Uterus (tissue), 4 donors: ENCODE measurements at places on chromosomes 7 and 10. TPM values are rescaled to one million over a fixed set of nuclear protein-coding genes. Genes with fewer than 3 reads are reported as not detected.

DNA sequence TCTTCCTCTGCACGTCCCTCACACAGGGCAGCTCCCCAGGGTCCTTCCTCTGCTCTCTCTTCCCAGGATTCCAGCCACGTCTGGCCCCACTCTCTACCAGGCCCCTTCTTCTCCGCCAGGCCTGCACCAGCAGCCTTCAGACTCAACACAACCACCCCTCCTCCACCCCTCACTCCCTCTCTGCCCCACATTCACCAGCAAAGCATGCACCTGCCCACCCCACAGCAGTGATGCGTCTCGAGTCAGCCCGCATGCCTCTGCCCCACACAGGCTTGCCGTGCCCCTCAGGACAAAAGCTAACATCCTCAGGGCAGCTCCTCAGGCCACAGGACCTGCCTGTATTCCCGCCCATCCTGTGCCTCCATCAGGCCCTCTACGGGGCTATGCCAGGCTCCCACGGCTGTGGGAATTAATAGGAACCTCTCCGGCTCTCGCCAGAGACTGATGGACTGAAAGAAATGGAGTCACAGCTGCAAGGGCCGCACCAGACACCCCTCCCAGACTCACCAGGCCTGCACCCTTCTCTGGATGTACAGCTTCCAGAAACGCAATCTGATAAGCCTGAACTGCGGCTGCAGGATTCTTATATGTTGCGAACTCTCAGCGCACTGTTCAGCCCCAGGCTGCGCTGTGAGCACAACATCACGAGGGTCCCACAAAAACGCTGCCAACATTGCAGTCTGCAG is 100.1 kb downstream of the CYTH3 start:
- DNase-seq: no peak
- no peak overlapping the region for H3K27ac ChIP-seq
- no peaks in the 10 kb centered on the region for H3K36me3 ChIP-seq
- no peaks in the 10 kb centered on the region for H3K4me1 ChIP-seq

Gene CD36
- 186 TPM for total RNA-seq

Gene NOC3L
- 25.2 TPM for total RNA-seq

GRCh38 chr10:111077785-111078504 is 1.1 kb downstream of the ADRA2A start:
- no peak for DNase-seq
- H3K36me3 ChIP-seq: no peaks in the 10 kb centered on the region
- H3K4me1 ChIP-seq: peaks cover 7% of the 10 kb centered on the region
- H3K27ac ChIP-seq: peak overlapping the region; percentile 34

DNA sequence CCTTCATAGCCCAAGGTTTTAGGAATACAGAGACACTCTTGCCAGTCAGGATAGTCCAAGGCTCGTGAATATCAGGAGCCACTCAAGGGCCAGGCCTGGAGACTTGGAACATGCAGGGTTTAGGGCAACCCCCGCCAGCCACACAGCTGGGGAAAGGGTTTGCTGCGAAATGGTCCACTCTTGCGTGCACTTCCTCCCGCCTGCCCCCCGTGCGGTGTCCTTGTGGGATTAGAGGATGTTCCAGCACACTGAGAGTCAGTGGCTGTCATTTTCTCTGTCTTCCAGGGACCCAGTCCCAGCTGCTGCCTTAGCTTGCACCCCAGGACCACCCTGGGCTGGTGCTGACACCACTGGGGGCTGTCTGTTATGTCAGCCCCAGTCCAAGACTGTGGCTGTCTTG is 38.5 kb downstream of the POR start:
- H3K4me1 ChIP-seq: no peaks in the 10 kb centered on the region
- no peak for DNase-seq
- H3K27ac ChIP-seq: no peak overlapping the region
- H3K4me3 ChIP-seq: no peak overlapping the region

DNA sequence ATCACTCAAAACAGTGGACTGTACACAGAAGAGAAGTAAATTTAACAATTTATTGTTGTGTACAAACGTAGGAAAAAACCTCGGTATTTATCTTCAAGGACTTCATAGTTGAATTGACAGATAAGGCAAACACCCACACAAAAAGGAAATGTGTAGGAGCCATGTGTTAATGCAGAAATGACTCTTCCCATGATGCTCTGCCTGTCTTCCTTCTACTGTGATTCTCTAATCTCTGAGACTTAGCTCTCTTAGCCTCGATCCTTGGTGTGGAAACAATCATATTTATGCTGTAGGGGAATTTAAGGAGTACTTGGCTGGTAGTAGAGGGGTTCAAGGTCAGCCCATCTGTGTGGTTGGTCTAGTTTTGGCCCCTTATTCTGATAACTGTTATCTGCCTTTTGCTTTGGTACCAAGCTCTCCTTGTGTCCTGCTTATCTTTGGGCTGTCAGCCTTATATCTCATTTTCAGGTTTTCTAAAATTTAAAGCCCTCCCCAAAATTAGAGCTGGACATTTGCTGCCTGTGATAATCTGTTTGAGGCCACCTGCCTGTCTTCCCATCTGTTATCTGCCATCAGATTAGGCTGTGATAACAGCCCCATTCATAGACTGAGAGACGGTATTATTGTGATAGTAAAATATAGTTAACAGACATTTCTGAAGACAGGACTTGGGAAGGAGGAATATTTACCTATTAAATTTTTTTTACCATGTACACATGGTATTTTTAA is 81.7 kb downstream of the GPR85 start:
- no peaks in the 10 kb centered on the region for H3K4me1 ChIP-seq
- H3K27ac ChIP-seq: no peak overlapping the region
- no peaks in the 10 kb centered on the region for H3K27me3 ChIP-seq
- no peaks in the 10 kb centered on the region for H3K36me3 ChIP-seq
- no peak for DNase-seq

GRCh38 chr10:121713486-121713885 is 115.2 kb upstream of the FGFR2 start:
- H3K36me3 ChIP-seq: no peaks in the 10 kb centered on the region
- no peaks in the 10 kb centered on the region for H3K27me3 ChIP-seq
- H3K4me1 ChIP-seq: no peaks in the 10 kb centered on the region
- no peak overlapping the region for H3K4me3 ChIP-seq

- no peaks in the 10 kb centered on the region for H3K36me3 ChIP-seq
- no peak overlapping the region for H3K4me3 ChIP-seq
- no peaks in the 10 kb centered on the region for H3K4me1 ChIP-seq
- DNase-seq: no peak
Measured at GRCh38 chr7:75885036-75885435, 6.2 kb downstream of the RHBDD2 start.

- no peak for DNase-seq
- no peak overlapping the region for H3K4me3 ChIP-seq
- peaks cover 23% of the 10 kb centered on the region for H3K27me3 ChIP-seq
- no peaks in the 10 kb centered on the region for H3K36me3 ChIP-seq
Measured at GRCh38 chr7:26657686-26658388, 206.6 kb downstream of the SKAP2 start.

GRCh38 chr10:21372651-21373410 is 152.7 kb downstream of the SKIDA1 start:
- H3K36me3 ChIP-seq: no peaks in the 10 kb centered on the region
- H3K27me3 ChIP-seq: no peaks in the 10 kb centered on the region
- peak overlapping the region; percentile 33 for H3K27ac ChIP-seq
- no peaks in the 10 kb centered on the region for H3K4me1 ChIP-seq

DNA sequence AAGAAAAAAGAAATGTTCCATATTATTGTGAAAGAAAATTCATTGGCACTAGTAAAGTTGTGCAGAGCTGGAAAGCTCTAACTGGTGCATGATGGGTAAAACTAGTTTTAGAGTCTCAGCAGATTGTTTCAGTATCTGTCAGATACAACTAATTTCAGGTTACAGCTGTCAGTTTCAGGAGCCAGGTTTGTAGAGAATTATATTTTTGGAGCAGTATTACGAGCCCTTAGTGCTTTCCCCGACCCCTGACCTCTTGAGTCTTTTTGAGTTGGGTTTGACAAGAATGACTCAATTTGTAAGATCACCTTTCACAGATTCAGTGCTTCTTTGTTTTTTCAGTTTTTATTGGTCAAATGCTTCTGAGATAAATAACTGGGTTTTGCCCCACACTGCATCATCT is 366.4 kb upstream of the PLXDC2 start:
- H3K4me1 ChIP-seq: no peaks in the 10 kb centered on the region
- H3K36me3 ChIP-seq: no peaks in the 10 kb centered on the region
- no peak for DNase-seq
- no peak overlapping the region for H3K4me3 ChIP-seq
- H3K27me3 ChIP-seq: no peaks in the 10 kb centered on the region

GRCh38 chr10:31000867-31001266 is 30.8 kb downstream of the ZNF438 start:
- no peak overlapping the region for H3K27ac ChIP-seq
- no peak overlapping the region for H3K4me3 ChIP-seq
- no peaks in the 10 kb centered on the region for H3K36me3 ChIP-seq
- DNase-seq: no peak
- no peaks in the 10 kb centered on the region for H3K4me1 ChIP-seq

DNA sequence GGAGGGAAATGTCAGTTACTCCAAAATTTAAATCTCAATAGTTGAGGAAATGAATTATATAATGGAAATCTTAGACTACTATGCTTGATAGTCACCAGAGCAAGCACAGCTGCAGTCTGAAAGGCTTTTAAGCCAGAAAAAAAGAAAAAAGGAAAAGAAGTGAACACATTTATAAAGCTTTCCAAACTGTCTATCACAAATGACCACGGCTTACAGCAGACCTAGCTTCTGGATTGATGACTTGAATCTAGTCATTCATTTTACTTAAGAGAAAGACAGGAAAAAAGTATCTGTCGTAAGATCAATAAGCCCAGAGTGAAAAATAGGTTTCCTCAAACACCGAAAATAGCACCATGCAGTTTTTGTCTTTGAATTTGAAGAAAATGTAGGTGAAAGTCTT is 67.9 kb upstream of the OGDHL start:
- H3K4me3 ChIP-seq: no peak overlapping the region
- no peak overlapping the region for H3K27ac ChIP-seq
- H3K4me1 ChIP-seq: peaks cover 5% of the 10 kb centered on the region
- no peaks in the 10 kb centered on the region for H3K27me3 ChIP-seq
- no peaks in the 10 kb centered on the region for H3K36me3 ChIP-seq

- no peak overlapping the region for H3K4me3 ChIP-seq
- no peak for DNase-seq
- no peaks in the 10 kb centered on the region for H3K36me3 ChIP-seq
- H3K4me1 ChIP-seq: no peaks in the 10 kb centered on the region
- no peak overlapping the region for H3K27ac ChIP-seq
- no peaks in the 10 kb centered on the region for H3K27me3 ChIP-seq
Measured at GRCh38 chr10:4074545-4075407, 289.8 kb upstream of the KLF6 start.

Gene LRIT1
- total RNA-seq: not detected

Gene STAG3
- not detected for total RNA-seq

Gene ANKRD7
- not detected for total RNA-seq
